ENCODE measurements at places on chromosomes 3 and 15.

DNA sequence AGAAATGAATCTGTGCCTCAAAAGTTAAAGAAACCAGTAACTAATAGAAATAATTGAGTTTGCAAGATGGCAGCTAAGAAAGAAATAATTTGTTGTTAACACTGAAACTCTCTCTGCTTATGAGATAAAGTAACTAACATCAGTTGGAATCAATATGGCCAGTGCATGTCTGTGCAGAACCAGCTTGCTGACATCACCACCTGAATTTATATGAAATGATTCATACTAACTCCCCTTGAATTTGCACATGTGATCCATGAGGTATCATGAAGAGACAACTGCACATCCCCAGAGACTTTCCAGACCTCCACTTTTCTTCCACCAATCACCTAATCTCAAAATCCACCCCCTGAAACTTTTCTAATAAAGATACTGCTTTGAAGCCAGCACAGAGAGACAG, 10.3 kb upstream of the SLC25A38 start:
- DNase-seq, result no peak

DNA sequence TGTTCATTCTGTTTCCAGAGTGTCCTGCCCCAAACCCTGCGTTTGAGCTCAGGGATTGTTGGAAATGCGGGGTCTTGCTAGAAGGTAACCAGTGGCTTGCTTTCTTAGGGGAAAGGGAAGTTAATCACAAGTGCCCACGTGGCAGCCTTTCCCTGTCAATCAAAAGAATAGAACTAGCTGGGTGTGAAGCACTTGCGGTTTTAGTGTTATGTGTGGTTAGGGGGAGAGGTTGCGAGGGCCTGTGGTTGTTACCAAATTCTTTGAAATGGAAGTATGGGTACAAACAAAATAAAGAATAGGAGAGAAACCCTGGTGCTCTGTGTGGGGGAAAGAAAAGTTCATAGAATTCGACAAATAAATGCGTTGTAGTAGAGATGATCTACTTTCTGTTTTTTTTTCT, 67.6 kb downstream of the FNDC3B start:
- peak; percentile 87 for DNase-seq

DNA sequence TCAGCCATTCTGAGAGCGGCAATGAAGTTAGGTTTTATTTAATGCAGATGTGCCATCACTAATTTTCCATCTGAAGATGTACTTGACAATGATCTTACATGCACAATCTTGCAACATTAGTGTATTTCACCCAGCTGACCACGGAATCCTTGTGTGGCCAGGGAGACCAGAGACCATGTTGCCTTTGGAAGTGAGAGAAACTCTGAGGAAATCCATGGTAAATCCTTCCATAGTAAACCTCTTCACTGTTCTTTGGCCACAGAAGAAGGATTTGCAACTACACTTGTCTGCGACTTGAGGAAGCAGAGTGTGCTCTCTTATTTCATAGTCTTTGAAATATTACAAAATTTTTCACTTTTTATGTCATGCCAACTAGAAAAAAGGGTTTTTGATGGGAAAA, 128.4 kb upstream of the IGSF10 start:
- no peak for DNase-seq

- DNase-seq, result no peak
These were observed 230.5 kb upstream of the CHRNA7 start for GRCh38 chr15:31799715-31800321.

DNA sequence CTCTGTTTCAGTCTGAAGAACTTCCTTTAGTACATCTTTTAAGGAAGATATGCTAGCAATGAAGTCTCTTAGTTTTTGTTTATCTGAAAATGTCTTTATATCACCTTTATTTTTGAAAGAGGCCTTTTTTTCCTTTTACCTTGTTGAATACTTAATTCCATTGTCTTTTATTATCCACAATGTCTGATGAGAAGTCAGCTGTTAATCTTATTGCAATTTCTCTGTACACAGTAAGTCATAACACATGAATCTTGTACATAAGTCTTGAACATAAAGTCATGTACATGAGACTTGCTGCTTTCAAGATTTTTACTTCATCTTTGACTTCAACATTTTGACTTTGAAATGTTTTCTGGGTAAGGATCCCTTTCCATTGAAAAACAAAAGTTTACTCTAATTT, 424.3 kb upstream of the ATP10A start:
- DNase-seq, result no peak

DNA sequence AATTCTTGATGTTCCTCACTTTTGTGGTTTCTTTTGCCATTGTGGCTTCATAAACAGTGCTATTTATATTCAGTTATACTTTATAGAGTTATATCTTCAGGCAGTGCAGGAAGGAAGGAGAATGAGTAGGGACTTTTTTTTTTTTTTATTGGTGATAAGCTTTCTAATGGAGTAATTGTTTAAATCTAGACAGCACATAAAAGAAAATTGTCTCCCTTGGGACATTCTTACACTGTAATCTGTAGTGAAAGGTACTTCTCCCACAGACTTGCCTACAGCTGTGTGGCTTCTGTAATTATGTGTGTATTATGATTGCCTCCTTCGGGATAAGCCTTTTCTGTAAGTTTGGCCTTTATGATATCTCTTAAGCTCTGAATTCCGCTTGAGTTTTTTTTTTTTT, 41.6 kb downstream of the WDR76 start:
- no peak for DNase-seq

DNA sequence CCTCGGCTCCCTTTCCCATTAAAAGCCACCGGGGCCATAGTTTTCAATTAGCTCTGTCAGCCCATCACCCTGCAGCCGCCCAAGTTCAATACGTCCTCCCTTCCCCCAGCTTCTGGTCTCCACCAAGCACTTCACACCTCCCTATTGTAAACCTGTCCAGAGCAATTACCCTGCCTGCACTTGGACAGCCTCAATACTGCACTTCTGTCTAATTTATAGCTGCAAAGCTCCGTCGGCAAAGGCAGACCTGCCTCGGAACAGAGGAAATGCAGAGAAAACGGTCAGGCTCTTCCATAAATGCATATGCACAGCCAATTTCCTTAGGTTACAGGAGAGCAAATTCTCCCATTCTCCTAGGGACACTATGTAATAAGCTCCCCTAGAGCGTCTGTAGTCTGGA, 21.9 kb downstream of the LRIG1 start:
- DNase-seq, result no peak

DNA sequence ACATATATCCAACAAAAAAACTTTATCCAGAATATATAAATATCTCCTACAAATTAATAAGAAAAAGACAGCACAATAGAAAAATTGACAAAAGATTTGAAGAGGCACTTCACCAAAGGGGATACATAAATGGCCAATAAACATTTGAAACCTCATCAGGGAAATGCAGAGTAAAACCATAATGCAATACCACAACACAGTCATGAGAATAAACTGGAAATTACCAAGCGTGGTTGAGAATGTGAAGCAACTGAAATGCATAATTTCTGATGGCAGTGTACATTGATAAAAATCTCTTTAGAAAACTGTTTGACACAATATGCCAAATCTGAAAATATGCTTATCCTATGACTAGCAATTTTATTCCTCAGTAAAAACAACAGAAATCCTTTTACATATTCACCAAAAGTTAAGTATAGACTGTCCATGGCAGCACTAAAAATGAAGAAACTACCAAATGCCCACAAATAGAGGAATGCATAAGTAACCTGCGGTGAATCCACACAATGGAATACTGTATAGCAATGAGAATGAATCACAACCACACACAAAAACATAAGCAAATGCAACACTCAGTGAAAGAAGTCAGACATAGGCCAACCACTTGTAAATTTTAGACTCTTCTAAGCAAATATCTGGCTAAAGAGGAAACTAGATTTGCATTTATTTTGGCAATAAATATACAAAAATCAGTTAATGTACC, 7.9 kb downstream of the LYZL4 start:
- DNase-seq, result no peak

- no peak for DNase-seq
These were observed 177.5 kb downstream of the RORA start for GRCh38 chr15:61051569-61052031.

- peak; percentile 37 for DNase-seq
These were observed 11.3 kb upstream of the DLG1 start for GRCh38 chr3:197309528-197310361.

- DNase-seq, result peak; percentile 58
These were observed 13.2 kb downstream of the TM4SF4 start for GRCh38 chr3:149487598-149488197.

- DNase-seq, result no peak
These were observed 185.8 kb downstream of the FOXP1 start for GRCh38 chr3:71397726-71398125.

DNA sequence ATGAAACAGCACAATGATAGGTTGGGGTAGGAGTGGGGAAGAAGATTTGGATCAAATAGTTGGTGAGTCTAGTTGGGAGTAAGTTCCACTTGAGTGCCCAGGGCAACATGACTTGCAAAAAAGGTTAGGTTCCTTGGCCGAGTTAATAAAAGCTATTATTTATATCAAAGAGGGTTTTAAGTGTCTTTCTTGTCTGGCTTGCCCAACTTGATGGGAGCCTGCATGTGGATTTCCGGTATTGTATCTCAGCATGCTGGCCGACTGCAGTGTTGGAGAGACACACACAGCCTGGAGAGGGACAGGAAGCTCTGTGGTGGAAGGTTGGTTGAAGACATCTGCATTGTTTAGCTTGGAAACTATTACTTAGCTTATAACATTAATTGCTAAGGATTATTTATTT, 449.5 kb upstream of the TBL1XR1 start:
- peak; percentile 39 for DNase-seq

GRCh38 chr15:33034588-33034987, 159.9 kb downstream of the FMN1 start:
- DNase-seq, result no peak

- DNase-seq, result no peak
These were observed 3.7 kb downstream of the GASK1A start for GRCh38 chr3:42982645-42983412.

DNA sequence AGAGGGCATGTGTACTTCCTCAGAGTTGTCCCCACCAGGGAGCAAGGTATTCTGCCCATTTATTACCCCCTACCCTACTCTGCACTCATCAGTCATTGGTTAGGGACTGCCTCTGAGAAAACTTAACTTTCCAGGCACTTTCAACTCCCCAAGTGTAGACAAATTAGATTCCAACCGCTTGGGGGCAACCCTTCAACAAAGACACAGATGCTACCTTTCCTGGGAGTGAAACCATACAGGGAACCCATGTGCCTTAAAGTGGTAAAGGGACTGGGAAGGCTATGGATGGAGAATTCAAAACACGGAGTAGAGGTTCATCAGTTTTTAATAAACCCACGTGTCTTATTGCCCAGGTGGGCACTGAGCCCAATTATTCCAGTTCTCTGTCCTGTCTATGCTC, 19.4 kb upstream of the UBE2E2 start:
- no peak for DNase-seq

GRCh38 chr3:189276444-189277219, 104.9 kb downstream of the TPRG1 start:
- peak; percentile 41 for DNase-seq

GRCh38 chr3:131396170-131396569, 14.6 kb downstream of the NUDT16 start:
- no peak for DNase-seq

GRCh38 chr3:110793611-110794010, 278.0 kb upstream of the NECTIN3 start:
- DNase-seq, result no peak

DNA sequence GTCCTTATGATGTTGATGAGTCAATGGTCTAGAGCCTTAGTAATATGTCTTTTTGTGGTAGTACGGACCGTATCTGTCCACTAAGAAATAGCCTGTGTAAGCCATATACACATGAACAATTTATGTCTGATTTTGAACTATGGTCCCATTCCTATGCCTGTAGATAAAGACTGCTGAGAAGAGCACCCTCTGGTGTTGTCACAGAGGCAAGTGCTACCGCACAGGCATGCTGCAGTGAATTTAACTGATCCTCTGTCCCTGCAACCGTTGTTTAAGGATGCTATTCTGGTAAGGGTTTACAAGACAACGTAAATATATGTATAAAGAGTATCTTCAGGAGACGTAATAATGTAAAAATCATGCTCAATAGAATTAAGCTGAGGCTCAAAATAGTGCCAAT, 170.7 kb downstream of the UBE3A start:
- no peak for DNase-seq

- peak; percentile 9 for DNase-seq
These were observed 342.9 kb downstream of the IL20RB start for GRCh38 chr3:137300703-137301102.

- no peak for DNase-seq
These were observed 24.7 kb upstream of the UBE2E1 start for GRCh38 chr3:23781051-23781450.

GRCh38 chr3:144923046-144923775, 951.6 kb downstream of the DIPK2A start:
- no peak for DNase-seq

DNA sequence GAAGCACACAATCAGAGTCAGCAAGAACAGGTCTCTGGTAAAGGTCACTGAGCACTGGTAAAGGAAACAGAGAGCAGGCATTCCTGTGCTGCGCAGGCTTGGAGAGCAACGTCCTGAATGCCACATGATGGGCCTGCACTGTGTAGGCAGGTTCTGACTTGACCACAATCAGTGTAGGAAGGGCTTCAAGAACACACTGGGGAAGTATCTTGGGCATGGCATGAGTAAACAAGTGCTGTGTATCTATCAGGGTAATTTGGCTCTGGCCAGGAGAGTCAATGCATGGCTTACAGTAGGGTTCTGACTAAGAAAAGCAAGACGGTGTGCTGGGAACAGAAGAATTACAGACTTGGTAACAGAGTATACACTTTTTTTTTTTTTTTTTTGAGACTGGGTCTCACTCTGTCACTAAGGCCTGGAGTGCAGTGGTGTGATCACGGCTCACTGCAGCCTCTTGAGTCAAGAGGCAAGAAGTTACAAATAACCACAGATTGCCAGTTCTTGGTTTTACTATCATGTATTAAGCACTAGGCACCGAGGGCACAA, 30.6 kb downstream of the TBC1D2B start:
- peak; percentile 84 for DNase-seq

- DNase-seq, result no peak
These were observed 88.1 kb downstream of the RTP4 start for GRCh38 chr3:187456250-187456649.

DNA sequence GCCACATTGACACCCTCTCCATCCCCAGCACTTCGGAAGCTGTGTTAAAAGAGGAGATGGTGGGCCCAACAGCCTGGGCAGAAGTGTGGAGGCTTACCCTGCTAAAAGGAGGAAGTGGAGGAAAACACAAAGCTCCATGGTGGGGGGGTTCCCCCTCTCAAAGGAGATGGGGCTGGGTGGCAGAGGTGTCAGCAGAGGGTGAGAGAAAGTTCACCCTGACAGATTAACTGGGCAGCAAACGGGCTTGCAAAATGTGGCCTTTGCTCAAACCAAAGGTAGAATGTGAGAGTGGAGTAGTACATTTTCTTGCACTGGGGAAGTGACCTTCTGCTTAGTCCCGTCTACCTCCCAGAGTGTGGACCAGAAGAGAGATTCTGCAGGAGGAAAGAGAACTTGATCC, 44.7 kb downstream of the MYO1E start:
- no peak for DNase-seq

GRCh38 chr3:184525337-184526087, 36.1 kb upstream of the EPHB3 start:
- no peak for DNase-seq

Measured in activated CD4-positive, alpha-beta T cell treated with anti-CD3 and anti-CD28 coated beads, Interleukin-2, Interleukin-6, amounts not matched to agents 100 ng/mL and 50 ng/mL, durations not matched to agents 16 hours and 8 hours (primary cell).